Sigmoid colon (tissue), 7 donors: ENCODE measurements at places on chromosomes 16 and 17.
A peak's percentile ranks its signal among the peaks of the same experiment; 100 is the strongest.

DNA sequence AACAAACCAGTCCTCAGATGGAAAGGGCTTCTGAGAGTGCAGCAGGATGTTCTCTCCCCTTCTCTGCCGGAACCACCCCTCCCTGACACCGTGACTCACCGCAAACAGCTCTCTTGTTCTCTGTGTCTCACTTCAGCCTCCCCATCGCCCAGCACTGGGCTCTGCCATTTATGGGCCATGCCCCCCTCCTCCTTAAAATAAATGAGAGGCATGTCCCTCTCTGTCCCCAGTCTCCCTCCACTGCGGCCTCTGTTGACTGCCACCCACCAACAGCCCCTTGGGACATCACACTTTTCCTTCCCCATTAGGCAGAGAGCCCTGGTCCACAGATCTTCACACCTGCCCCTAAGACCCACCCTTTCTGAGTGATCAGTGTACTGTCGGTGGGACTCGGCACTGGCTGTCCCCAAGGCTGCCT, 6.3 kb downstream of the CCDC102A start:
- peak; percentile 86 for DNase-seq

GRCh38 chr16:1932050-1933028, 10.7 kb downstream of the MSRB1 start:
- DNase-seq = no peak

- DNase-seq = no peak
Observed at GRCh38 chr17:67041941-67042899, 2.1 kb upstream of the CACNG1 start.

- DNase-seq = peak; percentile 80
Observed at GRCh38 chr17:57541472-57542394, 203.4 kb downstream of the CCDC182 start.
